ENCODE measurements at places on chromosomes 7 and 10. TPM values are rescaled to one million over a fixed set of nuclear protein-coding genes. Genes with fewer than 3 reads are reported as not detected.
A peak's percentile ranks its signal among the peaks of the same experiment; 100 is the strongest.

DNA sequence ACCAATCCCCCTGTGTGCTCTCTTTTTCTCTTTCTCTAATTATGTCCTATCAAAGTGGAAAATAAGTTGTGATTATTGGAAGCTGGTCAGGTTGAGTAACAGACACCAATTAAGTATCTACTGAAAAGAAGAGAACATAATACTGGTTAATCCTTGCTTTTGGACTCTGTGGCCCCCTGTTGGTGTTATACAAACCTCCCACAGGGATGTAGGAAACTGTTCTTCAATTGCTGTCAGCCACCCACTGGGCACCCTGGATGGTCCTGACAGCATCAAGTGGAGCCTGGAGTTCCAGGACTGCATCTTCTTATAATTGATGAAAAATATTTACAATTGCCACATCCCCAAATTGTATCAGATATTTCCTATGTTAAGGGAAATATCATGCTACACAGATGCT is 939.7 kb downstream of the KCNMA1 start:
- H3K27me3 ChIP-seq, result no peaks in the 10 kb centered on the region

The PDE6C gene
- not detected for total RNA-seq

GRCh38 chr10:7445474-7446185 is 34.8 kb upstream of the SFMBT2 start:
- no peaks in the 10 kb centered on the region for H3K27me3 ChIP-seq
- H3K4me1 ChIP-seq, result no peaks in the 10 kb centered on the region
- no peaks in the 10 kb centered on the region for H3K36me3 ChIP-seq
- no peak overlapping the region for H3K4me3 ChIP-seq
- DNase-seq, result no peak
- no peak overlapping the region for H3K27ac ChIP-seq

The CDC123 gene
- 108 TPM for total RNA-seq

DNA sequence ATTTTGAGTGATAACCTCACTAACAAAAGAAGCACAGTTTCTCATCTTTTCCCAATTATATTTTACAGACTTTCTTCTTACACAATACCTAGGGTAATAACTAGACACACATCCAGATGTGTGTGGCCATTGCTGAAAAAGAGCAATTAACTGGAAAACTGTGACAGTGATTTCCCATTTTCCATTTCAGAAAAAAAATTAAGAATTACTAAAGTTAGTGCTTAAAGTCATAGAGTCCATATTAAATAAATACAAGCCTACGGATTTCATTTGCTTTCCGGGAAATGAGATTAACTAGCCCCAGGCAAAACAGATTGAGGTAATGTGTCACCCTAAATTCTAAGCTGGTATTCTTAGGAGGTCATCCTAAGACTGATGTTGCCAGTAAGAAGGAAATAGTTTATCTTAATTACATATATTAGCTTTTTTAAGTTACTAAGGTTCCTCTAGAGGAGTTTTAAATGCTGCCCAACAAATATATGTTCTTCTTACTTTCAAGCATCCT is 10.2 kb upstream of the MACC1 start:
- H3K27me3 ChIP-seq, result peaks cover 3% of the 10 kb centered on the region
- no peak overlapping the region for H3K4me3 ChIP-seq
- no peaks in the 10 kb centered on the region for H3K4me1 ChIP-seq

DNA sequence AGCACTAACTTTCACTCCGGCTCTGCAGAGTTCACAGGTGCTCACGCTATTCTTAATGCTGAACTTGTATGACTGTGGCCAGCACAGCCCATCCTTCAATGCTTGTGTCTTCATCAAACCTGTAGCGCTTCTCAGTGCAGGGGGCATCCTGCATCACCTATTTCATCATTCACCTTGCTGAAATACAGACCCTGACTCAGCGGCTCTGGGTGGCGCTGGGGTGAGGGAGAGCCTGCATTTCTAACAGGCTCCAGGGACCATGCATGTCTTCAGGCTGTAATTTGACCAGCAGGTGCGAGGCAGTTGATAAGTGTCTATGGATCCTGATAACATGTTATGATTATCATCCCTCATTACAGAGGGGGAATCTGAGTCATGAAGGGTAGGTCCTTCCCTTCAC is 89.3 kb downstream of the VOPP1 start:
- H3K27ac ChIP-seq, result peak overlapping the region; percentile 64
- no peak overlapping the region for H3K4me3 ChIP-seq
- peaks cover 44% of the 10 kb centered on the region for H3K36me3 ChIP-seq
- H3K4me1 ChIP-seq, result peaks cover 85% of the 10 kb centered on the region

DNA sequence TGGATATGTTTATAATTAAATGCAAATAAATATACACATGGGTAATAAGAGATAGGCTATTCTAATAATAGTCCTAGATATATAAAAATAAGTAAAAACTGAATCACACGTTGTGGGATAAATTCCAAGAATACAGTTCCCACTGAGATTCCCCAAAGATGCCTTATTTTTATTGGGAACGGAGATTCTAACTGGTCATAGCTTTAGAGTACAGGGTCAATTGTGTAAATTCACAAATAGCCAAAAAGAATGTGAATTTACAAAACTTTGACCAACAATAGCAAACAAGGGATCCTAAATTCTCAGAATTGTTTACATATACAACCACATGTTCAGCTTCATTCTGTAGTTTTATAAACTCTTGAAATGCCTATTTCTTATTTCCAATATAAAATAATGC is 65.0 kb downstream of the VSTM4 start:
- H3K27ac ChIP-seq, result no peak overlapping the region
- H3K36me3 ChIP-seq, result no peaks in the 10 kb centered on the region
- DNase-seq, result no peak

DNA sequence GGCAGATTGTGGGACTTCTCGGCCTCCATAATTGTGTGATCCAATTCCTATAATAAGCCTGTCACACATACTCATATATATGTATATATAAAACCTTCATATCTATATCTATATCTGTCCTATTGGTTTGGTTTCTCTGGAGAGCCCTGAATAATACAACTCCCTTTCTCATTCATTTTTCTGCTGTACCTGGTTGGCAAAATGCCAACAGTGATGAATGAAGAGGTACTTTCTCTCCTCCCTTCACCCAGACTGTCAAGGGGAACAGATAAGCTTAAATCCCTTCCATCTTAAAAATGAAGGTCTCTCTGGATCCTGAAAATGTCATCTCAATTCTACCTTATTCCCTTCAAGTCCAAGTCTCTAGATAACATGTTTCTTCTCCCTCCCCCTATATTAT is 60.3 kb upstream of the FOXP2 start:
- DNase-seq, result no peak
- no peaks in the 10 kb centered on the region for H3K4me1 ChIP-seq
- no peaks in the 10 kb centered on the region for H3K36me3 ChIP-seq
- no peaks in the 10 kb centered on the region for H3K27me3 ChIP-seq
- H3K27ac ChIP-seq, result no peak overlapping the region
- H3K4me3 ChIP-seq, result no peak overlapping the region

DNA sequence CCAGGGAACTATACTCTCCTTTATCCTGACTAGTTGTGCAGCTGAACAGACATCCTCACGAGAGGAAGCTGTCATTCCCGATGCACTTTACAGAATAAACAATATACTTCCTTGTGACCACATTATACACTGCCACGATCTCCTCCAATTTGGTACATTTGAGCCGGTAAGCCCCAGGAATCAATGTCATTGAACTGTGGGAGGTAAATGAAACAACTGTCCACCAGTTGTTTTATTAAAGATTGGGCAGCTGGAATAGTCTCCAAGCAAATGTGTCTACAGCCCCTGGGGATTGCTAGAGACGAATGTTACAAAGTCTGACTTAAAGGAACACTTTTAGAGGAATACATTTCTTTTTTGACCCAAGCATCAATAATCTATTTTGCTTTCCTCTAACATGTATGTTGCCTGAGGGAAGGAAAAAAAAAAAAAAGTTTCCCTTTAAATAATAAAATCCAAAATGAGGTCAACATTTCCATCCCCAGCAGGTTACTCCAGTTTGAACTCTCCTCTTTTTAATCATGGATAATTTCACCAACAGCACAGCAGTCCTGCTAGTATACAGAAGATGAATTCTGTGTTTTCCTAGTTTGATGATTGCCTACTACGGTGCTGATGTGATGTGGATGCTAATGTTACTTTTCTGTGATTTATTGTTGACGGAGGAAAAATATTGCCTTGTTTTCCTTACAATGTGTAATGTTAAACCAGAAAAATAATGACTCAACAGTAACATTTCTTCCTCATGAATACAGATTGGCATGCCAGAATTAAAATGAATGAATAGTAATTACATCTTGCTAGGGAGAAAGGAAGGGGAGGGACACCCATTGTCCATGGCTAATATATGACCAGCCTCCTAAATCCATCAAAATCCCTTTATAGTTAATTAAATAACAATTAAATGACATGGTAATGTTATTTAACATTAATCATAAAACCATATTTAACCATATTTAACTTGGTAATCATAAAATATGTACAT is 360.9 kb downstream of the NEBL start:
- no peak overlapping the region for H3K27ac ChIP-seq
- no peaks in the 10 kb centered on the region for H3K27me3 ChIP-seq
- H3K4me1 ChIP-seq, result no peaks in the 10 kb centered on the region
- DNase-seq, result no peak
- H3K36me3 ChIP-seq, result no peaks in the 10 kb centered on the region

DNA sequence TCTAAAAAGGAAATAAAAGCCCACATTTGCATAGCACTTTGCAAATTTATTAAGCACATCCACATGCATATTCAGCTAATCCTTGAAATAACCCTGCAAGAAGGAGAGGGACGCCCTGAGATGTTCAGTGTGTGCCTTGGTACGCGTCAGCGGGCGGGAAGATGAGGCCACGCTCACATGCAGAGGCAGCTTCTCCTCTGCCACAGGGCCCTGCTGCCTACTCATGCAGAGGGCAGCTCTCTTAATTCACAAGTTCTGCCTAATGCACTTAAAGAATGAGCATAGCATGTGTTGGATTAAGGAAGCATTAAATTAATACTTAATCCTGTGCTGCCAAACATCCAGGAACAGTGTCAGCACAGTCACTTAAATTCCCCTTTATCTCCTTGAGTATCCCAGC is 132.3 kb downstream of the HECW1 start:
- H3K27ac ChIP-seq, result no peak overlapping the region
- peaks cover 8% of the 10 kb centered on the region for H3K27me3 ChIP-seq
- no peak for DNase-seq
- no peaks in the 10 kb centered on the region for H3K4me1 ChIP-seq

GRCh38 chr7:4957847-4958476 is 1.0 kb downstream of the MMD2 start:
- H3K36me3 ChIP-seq, result no peaks in the 10 kb centered on the region
- H3K4me3 ChIP-seq, result peak overlapping the region; percentile 42
- H3K4me1 ChIP-seq, result peaks cover 5% of the 10 kb centered on the region
- peaks cover 44% of the 10 kb centered on the region for H3K27me3 ChIP-seq
- H3K27ac ChIP-seq, result no peak overlapping the region
- DNase-seq, result no peak

DNA sequence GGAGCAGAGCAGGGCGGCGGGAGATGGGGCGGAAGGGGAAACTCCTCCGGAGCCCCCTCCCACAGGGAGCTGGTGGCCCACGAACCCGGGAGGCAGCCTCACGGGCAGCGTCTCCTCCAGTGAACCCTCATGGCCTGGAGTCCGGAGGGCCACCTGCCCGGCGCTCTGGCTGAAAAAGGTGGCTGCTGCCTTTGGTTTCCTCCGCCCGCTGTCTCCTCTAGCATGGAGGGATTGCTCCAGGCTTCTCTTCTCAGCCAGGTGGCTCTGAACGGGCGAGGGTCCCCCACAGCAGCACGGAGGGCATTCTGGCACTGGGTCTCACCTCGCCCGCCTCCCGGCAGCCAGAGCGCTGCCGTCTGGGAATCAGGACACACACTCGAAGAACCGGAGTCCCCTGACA is 177.3 kb upstream of the PFKP start:
- no peaks in the 10 kb centered on the region for H3K36me3 ChIP-seq
- no peak for DNase-seq
- no peaks in the 10 kb centered on the region for H3K4me1 ChIP-seq
- no peak overlapping the region for H3K27ac ChIP-seq
- peaks cover 8% of the 10 kb centered on the region for H3K27me3 ChIP-seq
- no peak overlapping the region for H3K4me3 ChIP-seq

DNA sequence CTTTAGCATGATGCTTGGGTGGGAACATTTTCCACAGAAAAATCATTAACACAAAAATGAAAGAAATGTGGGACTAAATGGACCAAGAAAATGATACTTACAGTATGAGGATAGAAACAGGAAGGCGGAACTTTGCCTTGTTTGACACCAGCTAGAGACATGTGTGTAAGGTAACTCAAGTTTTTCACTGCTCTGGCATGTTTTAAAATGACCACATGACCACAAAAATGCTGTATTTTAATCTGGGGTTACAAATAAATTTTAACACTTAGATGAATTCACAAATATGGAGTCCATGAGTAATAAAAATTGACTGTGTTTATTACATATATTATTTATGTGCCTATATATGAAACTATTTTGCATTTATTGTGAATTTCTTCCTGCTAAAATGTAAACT is 100.9 kb upstream of the PHYHIPL start:
- H3K4me3 ChIP-seq, result no peak overlapping the region
- H3K27ac ChIP-seq, result no peak overlapping the region
- no peaks in the 10 kb centered on the region for H3K36me3 ChIP-seq
- no peak for DNase-seq

The CTAGE8 gene
- total RNA-seq, result 1.3 TPM

The VPS37D gene
- total RNA-seq, result not detected

DNA sequence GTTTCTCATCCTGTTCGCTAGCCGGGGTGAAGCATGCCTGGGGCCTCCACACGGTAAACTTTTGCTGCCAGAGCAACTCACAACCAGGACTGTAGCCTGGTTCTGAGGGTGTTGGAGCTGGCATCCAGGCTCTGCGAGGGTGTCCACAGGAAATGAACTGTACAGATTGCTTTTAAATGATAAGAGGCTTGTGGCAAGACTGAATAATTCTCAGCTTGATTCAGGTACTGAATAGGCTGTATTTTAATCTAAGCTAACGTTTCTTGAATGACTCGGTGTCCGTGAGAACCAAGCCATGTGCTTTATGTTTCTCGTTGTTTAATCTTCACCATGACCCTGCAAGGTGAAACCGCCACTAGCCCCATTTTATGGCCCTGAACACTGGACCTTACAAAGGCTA is 49.3 kb downstream of the EEPD1 start:
- H3K27ac ChIP-seq, result no peak overlapping the region
- no peak for DNase-seq
- H3K4me3 ChIP-seq, result no peak overlapping the region
- no peaks in the 10 kb centered on the region for H3K27me3 ChIP-seq
- H3K4me1 ChIP-seq, result peaks cover 19% of the 10 kb centered on the region

The DNAJC1 gene
- 18.8 TPM for total RNA-seq

GRCh38 chr10:61987951-61988379 is 86.5 kb downstream of the ARID5B start:
- peaks cover 89% of the 10 kb centered on the region for H3K4me1 ChIP-seq
- H3K4me3 ChIP-seq, result peak overlapping the region; percentile 51
- no peaks in the 10 kb centered on the region for H3K27me3 ChIP-seq
- H3K27ac ChIP-seq, result peak overlapping the region; percentile 96
- peaks cover 57% of the 10 kb centered on the region for H3K36me3 ChIP-seq
- peak; percentile 64 for DNase-seq

The ANLN gene
- 64.8 TPM for total RNA-seq

GRCh38 chr7:151226560-151226874 is 488 bp downstream of the ABCF2 start:
- H3K27me3 ChIP-seq, result no peaks in the 10 kb centered on the region
- peaks cover 37% of the 10 kb centered on the region for H3K4me1 ChIP-seq
- DNase-seq, result no peak
- peaks cover 33% of the 10 kb centered on the region for H3K36me3 ChIP-seq

GRCh38 chr7:150854066-150855000 is 2.0 kb downstream of the AOC1 start:
- H3K4me3 ChIP-seq, result no peak overlapping the region
- H3K27me3 ChIP-seq, result peaks cover 12% of the 10 kb centered on the region
- H3K36me3 ChIP-seq, result no peaks in the 10 kb centered on the region
- no peak overlapping the region for H3K27ac ChIP-seq
- no peak for DNase-seq

The CCDC172 gene
- total RNA-seq, result not detected

GRCh38 chr7:135877805-135878204 is 99.4 kb downstream of the MTPN start:
- peaks cover 4% of the 10 kb centered on the region for H3K27me3 ChIP-seq
- no peak for DNase-seq
- H3K27ac ChIP-seq, result no peak overlapping the region
- H3K4me3 ChIP-seq, result no peak overlapping the region
